Stimulated activated CD8-positive, alpha-beta memory T cell treated with anti-CD3 and anti-CD28 coated beads, Interleukin-12 subunit alpha, Interleukin-12 subunit beta, amount 100 ng/mL, for 4 hours (primary cell): ENCODE measurements at places on chromosomes 16 and 17.

DNA sequence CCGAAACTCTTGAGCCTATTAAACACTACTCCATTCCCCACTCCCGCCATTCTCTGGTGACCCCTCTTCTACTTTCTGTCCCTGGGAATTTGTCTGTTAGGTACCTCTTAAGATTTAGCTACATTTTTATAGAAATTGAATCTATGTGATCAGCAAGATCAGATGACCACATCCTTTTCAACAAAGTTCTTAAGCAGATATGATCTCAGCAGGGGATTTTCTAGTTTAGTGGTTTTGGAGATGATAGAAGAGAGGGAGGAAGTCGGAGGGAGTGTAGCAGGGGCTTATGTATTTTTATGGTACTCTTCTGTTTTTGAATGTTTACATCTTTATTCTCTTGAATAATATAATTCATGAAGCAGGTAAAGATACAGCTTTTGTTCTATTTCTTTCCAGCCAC is 40.8 kb downstream of the RPA1 start:
- DNase-seq = no peak

- DNase-seq = no peak
Measured at GRCh38 chr17:9218064-9218635, 196.8 kb downstream of the NTN1 start.

DNA sequence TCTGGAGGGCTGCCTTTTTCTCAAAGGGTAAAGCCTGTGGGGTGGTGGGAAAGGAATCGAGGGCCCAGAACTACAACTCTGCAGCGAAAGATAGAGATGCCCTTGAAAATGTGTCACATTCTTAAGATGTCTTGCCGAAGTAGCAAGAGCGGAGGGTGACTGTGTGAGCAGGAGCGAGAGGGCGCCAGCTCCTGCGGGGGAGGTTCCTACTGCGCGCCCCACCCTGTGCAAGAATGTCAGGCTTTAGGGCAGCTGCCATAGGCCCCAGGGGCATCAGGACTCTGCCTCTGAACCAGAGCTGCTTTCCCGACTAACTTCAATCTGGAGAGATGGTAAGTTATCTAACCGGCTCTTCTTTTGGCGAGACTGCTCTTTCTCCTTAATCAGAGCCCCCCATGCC is 11.8 kb upstream of the ITGAE start:
- no peak for DNase-seq

GRCh38 chr17:44595216-44595775 is 38.0 kb downstream of the FZD2 start:
- no peak for DNase-seq

DNA sequence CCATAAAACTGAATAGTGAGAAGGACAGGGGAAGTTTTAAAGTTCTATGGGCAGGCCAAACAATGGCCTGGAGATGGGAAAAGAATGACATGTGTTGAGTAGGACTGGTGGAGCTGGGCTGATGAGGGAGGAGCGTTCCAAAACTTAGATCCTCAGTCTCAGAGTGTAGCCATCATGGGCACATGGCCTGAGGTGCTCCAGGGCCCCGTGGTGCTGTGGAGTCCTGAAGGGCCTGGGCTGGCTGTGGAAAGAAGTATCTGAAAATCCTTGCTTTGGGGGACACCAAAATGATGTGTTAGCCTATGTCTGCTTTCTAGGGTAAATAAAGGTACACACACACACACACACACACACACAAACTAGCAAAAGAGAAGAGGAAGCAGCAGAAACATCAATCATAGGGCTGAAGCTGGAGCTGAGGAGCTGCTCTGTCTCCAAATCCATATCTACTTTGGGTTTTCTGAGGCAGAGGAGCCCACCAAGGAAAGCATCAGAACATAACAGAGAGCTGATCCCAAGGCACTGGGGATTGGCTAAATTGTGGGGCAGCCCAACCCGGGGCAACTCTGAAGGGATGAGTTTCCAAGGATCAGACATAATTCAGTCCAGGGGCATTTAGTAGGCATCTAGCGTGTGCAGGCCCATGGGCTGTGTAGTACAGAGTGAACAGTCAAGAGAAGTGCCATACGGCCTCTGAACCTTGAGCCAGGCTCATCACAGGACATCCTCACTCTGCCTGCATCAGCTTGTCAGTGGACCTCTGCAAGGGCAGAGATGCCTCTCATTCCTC is 85.2 kb downstream of the C16orf78 start:
- DNase-seq = no peak

DNA sequence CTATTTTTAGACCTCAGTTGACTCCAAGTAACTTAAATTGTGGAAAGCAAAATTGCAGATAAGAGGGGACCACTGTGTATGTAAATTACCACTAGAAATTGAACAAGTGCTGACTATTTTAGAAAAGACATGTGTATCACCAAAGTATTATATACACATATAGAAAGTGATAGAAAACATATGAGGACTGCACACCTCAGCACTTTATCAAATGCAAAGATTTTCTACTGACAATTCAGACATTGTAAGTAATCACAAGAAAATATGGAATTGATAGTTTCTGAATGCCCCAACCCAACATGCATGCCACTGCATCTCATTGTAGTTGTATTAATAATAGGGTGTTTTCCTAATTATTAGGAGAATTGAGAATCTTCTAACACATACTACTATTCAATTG is 536.5 kb downstream of the CDH11 start:
- DNase-seq = no peak

DNA sequence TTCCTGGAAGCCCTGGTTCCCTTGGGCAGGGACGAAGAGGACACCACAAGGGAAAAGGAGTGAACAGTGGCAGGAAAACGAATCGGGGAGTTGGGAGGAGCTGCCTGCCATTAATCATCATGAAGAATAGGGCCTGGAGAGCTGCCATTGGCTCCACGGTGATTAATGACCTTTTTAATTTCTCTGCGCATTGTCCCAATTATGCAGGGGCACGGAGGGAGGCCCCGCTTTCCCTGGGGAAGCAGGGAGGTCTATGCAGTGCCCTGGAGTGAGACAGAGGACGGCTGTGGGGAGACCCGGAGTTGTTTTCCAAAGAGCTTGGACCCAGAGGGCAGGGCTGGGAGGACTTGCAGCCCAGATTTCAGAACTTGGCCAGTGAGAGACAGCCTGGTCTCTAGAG is 338.9 kb upstream of the C16orf82 start:
- no peak for DNase-seq

DNA sequence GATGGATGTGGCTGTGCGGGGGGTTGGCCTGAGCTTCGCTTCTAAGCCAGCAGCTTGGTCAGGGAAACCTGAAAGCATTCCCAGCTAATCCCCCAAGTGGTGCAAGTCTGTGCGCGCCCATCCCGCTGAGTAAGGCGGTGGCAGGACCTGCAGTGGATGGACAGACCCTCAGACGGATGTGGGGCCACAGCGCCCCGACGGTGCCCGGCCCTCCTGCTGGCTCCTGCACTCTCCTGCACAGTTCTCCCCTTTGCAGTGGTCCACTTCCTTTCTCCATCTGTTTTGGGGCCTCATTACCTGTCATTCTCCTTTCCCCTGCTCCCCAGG is 2.3 kb downstream of the ATP2A1 start:
- no peak for DNase-seq

- no peak for DNase-seq
Measured at GRCh38 chr17:80737106-80738019, 192.7 kb downstream of the RPTOR start.

- no peak for DNase-seq
Measured at GRCh38 chr17:78925662-78926555, 722 bp upstream of the TIMP2 start.

DNA sequence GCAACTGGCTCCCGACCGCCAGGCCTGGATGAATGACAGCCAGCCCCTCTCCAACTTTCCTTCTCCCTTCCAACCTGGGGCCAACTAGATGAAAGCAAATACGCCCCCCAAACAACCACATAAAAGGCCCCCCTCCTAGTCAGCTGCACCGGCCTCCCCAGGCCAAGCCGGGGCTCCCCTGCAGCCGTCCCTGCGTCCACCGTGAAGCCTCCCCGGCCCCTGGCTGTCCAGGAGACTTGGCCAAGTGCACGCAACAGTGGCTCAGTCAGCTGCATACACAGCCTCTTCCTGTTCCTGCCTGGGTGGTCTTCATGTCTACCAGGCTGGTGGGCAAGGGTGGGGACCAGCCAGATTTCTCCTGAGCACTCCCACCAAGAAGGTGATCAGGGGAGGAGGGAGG is 16.0 kb downstream of the DNAH17 start:
- DNase-seq = no peak

DNA sequence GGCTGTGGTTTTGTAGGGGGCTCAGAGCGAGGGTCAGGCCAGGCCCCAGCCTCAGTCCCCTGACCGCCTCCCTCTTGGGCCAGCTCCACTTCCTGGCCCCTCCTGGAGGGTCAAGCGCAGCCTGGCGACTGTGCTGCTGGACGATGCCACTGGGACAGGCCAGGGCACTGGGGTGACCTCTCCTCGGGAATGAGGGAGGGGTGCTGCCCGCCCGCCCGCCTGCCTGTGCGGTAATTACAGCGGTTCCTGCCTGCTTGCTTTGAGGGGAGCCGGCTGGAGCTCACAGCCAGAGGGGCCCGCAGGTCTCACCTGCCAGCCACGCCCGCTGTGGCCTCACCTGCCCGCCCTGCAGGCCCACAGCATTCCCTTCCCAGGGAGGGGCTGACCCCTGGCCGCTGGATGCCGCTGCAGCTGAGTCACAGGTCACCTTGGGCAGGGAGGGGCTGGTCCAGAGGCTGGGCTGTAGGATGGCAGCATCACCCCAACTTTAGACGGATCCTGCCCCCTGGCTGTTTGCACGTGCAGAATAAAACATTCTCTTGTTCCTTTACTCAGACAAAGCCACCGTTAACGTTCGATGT is 76.7 kb upstream of the CBX4 start:
- no peak for DNase-seq

GRCh38 chr17:79922116-79922601 is 82.9 kb upstream of the CBX4 start:
- no peak for DNase-seq

GRCh38 chr17:46038414-46038813 is 39.4 kb downstream of the STH start:
- DNase-seq = no peak

- DNase-seq = no peak
Measured at GRCh38 chr16:77383606-77384187, 51.1 kb downstream of the ADAMTS18 start.

DNA sequence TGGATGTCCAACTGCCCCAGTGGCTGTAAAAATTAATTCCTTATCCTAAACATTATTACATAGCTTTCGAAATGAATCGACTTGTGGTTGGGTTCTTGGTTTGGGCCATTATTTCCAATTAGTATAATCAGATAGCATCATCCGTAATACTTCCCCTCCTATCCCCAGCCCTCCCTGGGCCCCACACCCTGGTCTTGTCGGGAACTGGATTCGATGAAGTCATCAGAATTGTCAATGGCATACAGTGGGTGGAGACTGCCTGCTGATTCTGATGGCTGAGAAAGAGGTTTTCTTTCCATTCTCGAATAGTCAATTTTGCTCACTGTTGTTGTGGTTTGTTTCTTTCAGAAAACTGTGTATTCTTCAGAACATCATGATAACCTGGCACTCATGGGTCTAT is 395.1 kb downstream of the SEC14L1 start:
- no peak for DNase-seq

DNA sequence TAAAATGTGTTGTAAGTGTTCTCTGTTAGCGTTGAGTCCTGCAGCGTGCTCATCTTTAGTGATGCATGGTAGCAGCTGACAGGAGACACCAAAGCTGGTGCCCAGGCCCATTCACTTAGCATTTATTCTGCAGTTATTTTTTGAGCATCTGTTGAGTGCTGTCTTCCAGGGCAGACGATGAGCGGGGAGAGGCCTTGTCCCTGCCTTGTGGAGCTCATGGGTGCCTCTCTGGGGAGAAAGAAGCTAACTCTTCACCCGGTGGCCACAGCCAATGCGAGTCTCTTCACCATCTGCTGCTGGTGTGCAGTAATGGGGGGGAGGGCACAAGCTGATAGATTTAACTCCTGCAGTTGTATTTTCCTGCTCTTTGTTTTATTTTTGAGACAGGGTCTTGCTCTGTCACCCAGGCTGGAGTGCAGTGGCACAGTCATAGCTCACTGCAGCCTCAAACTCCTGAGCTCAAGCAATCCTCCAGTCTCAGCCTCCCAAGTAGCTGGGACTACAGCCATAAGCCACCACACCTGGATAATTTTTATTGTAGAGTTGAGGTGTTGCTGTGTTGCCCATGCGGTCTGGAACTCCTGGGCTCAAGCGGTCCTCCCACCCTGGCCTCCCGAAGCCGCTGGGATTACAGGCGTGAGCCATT is 30.5 kb downstream of the GPT2 start:
- no peak for DNase-seq
